ENCODE measurements at places on chromosomes 1 and 21.

DNA sequence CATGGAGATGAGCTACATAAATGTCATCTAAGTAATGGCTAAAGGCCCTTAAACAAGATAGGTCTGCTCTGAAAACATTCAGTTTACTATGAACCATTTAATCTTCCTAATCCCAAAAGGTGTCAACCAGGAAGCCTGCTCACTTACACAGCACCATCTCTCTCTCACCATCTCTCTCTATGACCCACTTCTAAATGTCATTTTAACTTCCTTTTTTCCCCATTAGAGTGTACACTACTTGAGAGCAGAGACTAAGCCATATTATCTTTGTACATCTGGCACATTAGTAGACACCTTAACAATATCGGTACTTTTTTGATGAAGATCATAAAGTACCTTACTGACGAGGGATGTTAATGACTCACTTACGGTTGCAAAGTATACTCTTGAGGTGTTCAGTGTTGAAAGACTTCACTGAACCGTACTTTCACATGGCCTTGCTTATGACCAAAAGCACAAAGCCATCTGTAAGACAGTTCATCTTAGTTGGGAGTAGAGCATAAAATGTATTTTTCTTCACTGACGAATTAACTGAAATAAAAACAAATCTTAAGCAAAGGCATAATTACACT lies 25.4 kb downstream of the FBXO42 start:
- no peak for DNase-seq

GRCh38 chr1:167033646-167034045 lies 44.6 kb downstream of the MAEL start:
- no peak for DNase-seq

DNA sequence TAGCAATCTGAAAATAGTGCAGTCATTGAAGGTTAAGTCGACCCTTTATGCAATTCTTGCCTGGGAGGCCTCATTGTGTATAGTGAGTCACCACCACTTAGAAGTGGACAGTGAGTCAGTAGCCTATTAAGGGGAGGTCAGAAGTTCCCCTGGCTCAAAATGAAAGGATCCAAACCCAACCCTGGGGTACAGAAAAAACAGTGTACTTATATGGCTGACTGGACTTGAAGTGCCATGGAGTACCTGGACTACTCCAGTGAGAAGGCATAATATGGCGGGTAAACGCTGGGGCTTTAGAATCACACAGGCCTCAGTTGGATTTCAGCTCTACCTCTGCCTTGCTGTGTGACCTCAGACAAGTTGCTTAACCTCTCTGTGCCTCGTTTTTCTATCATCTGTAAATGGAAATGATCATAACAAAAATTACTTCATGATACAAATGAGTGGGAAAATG lies 2.2 kb upstream of the BCL9 start:
- DNase-seq = no peak

- DNase-seq = no peak
These were observed 20.4 kb downstream of the LEPR start for GRCh38 chr1:65440915-65441314.

GRCh38 chr1:47682786-47683350 lies 245.0 kb downstream of the FOXD2 start:
- DNase-seq = no peak

- no peak for DNase-seq
These were observed 89.3 kb upstream of the QSOX1 start for GRCh38 chr1:180065408-180065807.
